ENCODE measurements at places on chromosomes 5 and 9.

GRCh38 chr5:157177953-157178352 is 2.7 kb upstream of the ITK start:
- DNase-seq = no peak

DNA sequence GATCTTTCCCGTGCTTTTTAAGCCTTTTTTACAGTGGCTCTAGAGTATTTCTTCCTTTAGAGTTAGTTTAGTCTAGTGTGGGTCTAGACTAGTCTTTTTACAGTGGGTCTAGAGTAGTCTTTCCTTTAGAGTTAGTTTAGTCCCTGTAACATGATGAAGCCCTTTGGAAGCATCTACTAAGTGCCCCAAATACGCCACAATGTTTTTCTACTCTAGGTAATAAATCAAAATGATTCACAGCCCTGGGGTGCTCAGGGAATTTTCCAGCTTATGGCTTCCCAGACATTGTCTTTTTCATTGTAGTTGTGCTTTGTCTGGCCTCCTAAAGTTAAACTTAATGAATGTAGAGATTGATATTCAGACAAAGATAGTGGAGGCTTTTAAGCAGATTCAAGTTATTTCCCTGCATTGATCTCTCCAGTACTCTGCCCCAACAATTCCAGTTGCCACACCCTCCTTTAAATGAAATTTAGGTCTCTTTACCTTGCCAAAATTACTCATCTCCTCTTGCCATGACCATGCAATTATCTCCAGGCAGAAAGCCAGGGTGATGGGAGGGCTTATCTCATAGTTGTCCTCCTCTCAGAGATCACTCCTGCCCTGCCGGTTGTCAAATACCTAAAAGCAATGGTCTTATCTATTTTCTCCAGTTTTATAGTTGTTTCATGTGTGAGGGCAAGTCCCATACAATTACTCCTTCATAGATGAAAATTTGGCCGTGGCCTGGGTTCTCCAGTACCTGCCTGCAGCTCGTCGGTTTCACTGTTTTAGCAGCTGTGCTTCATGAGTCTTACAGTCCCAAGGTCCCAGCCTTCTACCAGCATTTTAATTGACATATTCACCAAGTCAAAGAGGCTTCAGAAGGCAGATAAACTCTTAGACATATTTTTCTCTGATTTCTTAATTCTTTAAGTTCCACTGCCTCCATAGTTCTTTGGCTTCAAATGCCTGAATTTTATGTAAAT is 794.0 kb upstream of the COX7C start:
- DNase-seq = no peak

DNA sequence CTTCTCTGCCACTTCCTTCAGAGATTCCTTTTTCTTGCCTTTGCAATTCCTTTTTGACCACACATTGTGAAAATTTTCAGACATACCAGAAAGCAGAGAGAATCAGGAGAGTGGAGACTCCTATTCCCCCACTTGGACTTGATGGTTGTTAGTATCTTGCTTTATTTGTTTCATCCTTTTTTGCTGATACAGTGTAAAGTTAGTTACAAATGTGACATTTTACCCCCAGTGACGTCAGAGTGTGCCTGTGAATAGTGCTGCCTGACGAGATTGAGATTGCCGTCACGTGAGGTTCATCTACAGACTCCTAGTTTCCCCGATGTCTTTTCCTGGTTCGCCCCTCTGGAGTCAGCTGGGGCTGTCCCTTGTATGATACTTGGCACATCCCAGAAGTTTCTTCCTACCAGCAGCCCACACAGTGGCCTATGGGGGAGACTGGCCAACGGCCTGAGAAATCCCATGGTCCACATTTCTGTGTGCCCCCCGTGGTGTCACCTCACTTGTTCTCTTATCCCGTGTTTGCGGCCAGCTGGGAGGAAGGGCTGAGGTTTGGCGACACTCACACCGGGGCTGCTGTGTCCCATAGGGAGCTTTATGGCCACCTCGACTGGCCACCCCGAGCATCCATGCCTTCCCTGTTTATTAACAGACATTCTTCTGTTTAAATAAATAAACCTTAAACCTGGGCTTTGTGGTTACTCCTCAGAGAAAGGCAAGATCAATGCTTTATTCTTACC is 48.2 kb upstream of the CACNA1B start:
- no peak for DNase-seq

- no peak for DNase-seq
These were observed 2.5 kb upstream of the NR6A1 start for GRCh38 chr9:124773473-124774128.

- DNase-seq = peak; percentile 31
These were observed 7.9 kb upstream of the ZFP62 start for GRCh38 chr5:180868960-180869359.

DNA sequence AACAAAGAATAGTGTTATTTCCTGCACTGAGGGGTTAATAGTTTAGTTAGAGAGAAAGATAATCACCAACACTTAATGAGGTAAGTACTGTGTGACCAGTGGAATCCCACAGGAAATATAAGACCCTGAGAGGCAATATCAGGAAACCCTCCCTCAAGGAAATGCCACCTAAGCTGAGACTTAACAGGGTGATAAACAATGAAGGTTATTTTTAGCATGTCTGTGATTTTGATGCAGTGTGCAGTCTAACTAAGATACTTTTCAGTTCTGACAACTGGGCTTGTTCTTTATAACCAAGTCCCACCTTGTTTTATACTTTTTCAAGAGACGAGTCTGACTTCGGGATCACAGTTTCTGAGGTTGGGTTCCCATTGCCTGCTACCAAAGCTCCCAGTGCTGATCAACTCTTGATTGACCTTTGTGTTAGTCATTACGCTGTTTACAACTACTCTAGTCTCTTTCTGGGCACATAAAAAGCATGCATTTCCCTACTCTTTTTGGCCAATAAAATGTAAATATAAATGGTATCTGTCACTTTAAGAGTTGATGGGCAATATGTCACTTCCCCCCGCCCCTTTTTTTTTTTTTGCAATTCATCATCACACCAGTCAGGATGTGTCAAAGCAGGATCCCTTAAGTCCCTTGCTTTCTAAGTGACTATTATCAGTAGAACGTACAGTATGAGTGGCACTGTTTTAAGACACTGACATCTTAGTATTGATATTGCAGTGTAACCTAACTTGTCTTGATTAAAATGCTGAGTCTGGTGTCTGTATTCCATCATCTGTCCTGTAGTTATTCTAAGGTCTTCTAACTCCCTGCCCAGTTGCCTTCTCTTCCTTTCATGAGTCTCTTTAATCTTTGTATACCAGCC is 31.4 kb downstream of the C6 start:
- DNase-seq = no peak

GRCh38 chr9:107065549-107065948 is 202.6 kb downstream of the ZNF462 start:
- DNase-seq = no peak

DNA sequence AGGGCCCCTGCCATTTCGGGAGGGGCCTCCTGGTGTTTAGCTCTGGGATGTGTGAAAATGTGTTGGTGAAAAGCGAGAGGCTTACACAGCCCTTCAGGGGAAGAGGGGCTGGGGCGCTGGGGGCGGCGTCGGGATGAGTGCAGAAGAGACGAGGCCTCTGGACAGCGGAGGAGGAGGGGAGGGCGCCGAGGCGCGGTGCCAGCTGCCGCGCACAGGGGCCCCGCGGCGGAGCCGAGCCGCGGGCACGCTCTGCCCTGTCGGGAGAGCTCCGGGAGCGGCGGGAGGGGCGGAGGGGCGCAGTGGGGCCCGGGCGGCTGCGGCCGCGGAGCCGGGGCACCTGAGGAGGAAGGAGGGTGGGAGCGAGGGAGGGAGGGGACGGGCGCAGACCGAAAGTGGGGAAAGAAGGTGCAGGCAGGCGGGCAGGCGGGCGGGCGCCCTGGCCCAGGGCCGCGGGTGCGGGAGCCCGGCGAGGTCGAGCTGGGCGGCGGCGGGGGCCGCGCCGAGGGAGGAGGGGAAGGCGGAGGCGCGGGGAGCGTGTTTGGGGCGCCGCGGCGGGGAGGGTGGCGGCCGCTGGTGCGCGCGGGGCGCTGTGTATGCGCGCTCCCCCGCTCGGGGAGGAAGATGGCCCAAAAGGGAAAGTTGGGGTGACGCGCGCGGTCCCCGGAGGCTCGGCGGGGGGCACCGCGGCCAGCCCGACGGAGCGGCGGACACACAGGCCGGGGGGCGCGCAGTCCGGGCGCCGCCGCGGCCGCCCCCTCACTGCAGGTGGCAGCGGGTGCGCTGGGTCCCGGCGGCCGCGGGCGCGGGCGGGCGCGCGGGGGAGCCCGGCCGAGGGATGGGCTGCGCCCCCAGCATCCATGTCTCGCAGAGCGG is at the start of gene PDE8B:
Gene PDE8B, plus strand, starts transcription at position 590 of the 873 bp plus-strand sequence. Its CDS starts 246 bp downstream, at position 836.
- no peak for DNase-seq

GRCh38 chr5:102218159-102218558 is 77.9 kb downstream of the SLCO4C1 start:
- no peak for DNase-seq

DNA sequence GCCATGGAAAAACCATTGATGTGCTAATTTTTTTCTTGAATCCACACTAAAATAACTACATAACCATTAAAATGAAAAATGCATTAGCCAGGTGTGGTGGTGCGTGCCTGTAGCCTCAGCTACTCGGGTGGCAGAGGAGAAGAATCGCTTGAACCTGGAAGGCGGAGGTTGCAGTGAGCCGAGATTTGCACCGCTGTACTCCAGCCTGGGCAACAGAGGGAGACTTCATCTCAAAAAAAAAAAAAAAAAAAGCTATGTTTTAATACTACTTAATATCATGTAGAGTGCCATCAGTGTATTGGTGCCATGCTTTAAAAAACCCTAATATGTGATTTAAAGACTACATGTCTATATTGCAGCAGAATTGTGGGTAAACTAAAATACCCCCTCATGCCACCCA is 58.9 kb downstream of the NDFIP1 start:
- no peak for DNase-seq

GRCh38 chr9:127096208-127096607 is 26.2 kb downstream of the ANGPTL2 start:
- no peak for DNase-seq

DNA sequence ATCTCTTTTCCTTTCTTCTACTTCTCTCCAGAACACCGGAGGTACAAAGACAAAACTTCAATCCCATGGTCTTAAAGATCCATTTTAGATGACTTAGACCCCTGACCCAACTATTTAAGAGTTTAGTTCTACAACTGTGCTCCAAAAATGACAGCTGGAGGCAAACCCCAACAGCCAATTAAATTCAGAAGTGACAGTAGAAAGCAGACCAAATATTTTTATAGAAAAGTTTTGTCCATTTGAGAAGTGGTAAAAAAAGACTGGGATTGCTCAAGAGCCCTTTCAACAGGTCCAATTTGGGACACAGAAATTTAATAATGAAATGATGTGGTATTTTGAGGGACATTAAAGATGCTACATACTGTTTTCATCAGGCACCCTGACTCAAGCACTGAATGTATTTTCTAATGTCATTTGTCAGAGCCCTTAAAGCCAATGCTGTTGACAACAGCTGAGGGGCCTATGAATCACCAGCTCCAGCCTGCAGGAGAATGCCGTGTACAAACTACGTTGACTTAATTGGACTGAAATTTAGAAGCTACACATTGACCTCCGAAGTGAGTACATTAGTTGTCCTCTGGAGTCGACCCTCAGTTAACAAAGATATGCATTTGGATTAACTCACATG is 147.5 kb upstream of the PIK3R1 start:
- DNase-seq = no peak

- no peak for DNase-seq
These were observed 286.7 kb upstream of the IL12B start for GRCh38 chr5:159616952-159617351.

- no peak for DNase-seq
These were observed 109.6 kb downstream of the DMAC1 start for GRCh38 chr9:7690014-7690413.

DNA sequence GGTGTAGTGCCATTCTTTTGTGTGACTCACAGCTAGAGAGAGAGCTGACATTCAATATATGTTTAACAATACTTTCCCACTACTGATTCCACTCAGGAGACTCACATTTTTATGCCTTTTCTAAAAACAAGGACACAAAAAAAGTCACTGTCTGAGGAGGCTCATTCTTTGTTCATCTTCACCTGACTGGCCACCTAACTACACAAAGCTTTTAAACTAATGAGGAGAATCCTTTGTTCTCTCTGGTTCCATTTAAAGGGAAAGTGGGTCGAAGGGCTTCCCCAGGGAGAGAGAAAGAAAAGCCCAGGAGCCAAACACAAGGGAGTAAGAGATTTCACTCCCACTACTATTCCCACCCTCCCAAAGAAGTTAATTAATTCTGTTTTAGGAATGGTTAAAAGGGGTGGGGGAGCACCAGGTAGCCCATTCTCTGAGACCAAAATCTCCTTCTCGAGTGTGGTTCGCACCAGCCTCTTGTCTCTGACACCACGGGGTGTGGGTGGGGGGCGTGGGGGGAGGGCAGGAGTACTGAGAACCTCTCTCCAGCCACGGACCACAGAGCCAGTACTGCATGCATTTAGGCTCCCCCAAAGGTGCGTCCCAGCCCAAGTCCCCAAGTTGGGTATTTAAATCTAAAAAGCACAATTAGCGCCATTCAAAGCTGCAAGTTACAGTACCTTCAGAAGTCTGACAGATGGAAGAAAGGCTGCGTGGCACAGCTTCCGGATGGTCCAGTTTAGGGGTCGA is 747 bp downstream of the TRPM3 start:
- DNase-seq = no peak

- no peak for DNase-seq
These were observed 170.1 kb downstream of the KDM4C start for GRCh38 chr9:6927838-6928237.

GRCh38 chr9:81456431-81457006 is 232.8 kb downstream of the TLE1 start:
- DNase-seq = no peak

- DNase-seq = no peak
These were observed 104.8 kb downstream of the GABBR2 start for GRCh38 chr9:98603821-98604383.

DNA sequence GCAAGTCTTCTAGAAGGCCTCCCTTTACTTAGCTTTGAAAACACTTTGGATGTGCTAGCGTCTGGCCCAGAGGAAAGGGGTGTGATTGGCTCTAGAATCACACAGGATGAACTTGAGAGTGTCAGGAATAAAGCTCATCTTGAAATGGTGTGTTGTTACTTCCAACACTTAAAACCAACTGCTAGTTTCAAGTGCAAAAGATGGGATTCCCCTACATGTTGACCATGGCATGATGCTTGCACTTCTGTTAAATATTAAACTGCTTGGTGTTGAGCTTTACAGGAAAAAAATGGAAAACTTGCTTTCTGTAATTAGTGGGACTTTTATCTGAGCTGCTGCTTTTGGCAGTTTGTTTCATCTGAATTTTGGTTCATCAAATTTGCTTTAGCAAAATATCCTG is 261.1 kb downstream of the MED10 start:
- DNase-seq = no peak

GRCh38 chr9:103902263-103902662 is 191.8 kb upstream of the SMC2 start:
- no peak for DNase-seq

GRCh38 chr9:18739641-18740318 is 265.8 kb downstream of the ADAMTSL1 start:
- DNase-seq = no peak

- DNase-seq = no peak
These were observed 162.0 kb upstream of the S1PR3 start for GRCh38 chr9:88829276-88829675.

DNA sequence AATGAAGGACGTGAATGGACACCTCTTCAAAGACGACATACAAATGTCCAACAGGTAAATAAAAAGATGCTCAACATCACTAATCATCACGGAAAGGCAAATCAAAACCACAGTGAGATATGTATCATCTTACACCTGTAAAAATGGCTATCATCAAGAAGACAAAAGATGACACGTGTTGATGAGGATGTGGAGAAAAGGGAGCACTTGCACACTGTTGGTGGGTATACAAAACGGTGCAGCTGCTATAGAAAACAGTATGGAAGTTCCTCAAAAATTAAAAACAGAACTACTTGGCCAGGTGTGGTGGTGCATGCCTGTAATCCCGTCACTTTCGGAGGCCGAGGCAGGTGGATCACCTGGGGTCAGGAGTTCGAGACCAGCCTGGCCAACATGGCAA is 47.9 kb downstream of the STK10 start:
- no peak for DNase-seq

All from activated T-helper 9 cell treated with anti-CD3 and anti-CD28 coated beads, Interleukin-2, amount 50 U/mL, for 16 hours (primary cell).